ENCODE measurements at places on chromosomes 6 and 20.
A peak's percentile ranks its signal among the peaks of the same experiment; 100 is the strongest.

DNA sequence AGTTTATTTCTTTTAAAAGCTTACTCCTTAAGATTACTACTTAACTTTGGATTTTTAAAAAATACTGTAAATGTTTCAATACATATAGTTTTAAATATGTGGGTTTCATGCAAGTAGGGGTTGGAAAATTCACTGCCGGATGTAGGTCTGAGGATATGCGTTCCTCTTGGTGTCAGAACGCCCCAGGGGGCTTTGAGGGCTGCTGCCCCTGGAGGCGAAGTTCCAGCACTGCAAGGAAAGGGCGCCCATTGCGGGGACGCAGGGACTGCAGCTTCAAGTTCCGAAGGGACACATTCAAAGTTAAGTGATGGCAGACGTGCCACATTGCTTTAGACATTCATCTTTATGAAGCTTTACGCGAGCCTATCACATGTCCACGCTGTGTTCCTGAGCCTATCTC, 152.9 kb downstream of the SOD2 start:
- no peak for DNase-seq

GRCh38 chr6:71205336-71205956, 83.2 kb upstream of the OGFRL1 start:
- peak; percentile 51 for DNase-seq

DNA sequence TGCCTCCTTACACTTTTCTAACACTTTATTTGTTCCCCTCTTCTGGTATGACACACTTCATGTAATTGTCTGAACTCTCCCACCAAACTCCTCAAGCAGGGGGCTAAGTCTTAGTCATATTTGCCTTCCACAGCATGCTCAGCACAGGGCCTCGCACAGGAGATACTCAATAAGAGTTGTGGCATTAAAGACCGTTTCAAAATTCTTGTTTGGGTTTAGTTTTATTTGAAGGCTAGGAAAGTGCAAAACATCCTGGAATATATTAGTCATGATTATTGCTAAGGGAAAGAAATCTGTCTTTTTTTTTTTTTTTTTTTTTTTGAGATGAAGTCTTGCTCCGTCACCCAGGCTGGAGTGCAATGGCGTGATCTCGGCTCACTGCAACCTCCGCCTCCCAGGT, 137.6 kb upstream of the ECI2 start:
- DNase-seq = no peak

DNA sequence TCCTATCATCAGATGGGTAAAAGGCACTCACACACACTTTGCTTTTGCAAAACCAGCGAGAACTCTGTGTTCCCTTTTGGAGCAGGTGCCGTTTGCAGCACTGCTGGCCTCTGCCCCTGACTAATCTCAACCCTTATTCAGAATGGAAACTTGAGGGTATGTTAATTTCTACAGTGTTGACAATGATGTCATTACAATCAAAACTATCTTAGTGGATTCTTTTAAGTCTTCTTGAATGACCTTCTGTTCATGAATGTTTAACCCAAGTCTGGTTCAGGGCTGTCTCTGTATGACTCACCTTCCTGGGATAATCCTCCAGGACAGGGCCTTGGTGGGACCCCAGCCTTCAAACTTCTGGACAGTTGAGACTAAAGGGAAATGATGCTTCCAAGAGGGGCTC, 197.9 kb downstream of the CDH4 start:
- peak; percentile 27 for DNase-seq

DNA sequence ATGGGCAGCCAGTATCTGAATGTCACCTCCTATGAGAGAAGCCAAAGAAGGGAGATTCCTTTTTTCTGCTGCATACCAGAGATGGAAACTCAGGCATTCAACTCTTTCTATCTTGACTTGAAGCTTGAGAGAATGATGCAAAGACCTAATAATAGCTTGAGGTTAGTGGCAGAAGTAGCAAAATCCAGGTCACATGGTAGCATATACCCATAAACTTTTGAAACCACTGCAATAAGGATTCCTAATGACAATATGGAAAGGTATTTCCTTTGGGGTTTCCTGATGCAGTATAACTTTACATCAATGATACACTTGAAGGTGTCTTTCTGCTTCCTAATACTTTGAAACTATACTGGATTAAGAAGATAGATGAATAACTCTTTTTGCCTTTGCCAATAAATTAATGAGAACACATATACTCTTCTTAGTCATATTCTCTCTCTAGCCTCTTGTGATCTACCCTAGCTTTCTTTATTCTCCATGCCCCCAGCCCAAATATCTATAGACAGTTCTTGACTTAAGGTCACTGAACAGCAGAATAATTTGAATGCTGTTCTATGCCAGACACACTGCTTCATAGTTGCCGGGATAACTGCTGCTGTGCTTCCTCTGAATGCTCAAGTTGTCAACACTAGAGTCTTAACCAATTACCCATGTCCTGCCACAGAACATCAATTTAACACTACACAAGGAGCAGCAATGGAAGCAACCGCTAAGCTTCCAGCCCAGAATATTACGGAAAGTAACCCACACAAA, 155.5 kb upstream of the SIM1 start:
- peak; percentile 94 for DNase-seq

DNA sequence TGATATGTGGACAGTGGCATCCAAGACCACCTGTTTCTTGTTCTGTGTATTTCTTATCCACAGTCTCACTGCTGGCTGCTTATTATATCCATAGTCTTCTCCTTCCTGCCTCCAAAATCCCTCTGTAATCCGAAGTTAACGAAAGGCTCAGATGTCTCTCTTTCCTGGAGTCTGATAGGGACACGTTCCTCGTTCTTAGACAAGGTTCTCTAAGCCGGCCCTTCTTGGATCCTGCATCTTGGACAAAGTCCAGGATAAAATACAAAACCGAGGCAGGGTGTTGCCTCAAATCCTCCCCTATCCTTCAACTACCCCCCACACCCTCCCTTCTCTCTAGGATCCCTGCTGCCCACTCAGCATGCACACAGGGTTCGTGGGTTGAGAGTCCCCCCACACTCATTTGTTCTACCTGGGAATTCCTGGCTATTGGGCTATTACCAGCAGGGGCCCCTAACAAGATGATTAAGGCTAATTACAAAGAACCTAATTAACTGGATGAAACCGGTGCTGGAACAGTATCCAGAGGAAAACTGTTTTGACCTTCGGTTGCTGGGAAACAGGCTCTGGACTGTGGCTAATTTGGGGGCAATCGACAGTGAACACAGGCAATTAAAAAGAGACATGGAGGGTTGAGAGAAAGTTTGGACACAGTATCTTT, 32.7 kb upstream of the MRPS10 start:
- no peak for DNase-seq

GRCh38 chr20:63499338-63499969, 571 bp upstream of the EEF1A2 start:
- DNase-seq = no peak

DNA sequence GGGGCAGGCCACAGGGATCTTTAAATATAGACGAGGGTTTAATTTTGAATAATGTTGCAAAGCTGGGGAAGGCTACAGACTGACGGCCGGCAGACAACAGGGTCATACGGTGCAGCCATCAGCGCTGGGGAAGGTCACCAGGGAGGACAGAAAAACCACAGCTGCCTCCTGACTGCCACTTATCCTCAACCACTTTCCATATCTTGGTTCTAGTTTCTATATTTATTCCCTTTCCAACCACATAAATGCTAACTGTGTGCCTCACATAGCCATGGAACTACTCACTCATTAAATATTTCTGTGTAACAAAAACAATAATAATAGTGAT, 85.7 kb upstream of the AGPAT4 start:
- no peak for DNase-seq

DNA sequence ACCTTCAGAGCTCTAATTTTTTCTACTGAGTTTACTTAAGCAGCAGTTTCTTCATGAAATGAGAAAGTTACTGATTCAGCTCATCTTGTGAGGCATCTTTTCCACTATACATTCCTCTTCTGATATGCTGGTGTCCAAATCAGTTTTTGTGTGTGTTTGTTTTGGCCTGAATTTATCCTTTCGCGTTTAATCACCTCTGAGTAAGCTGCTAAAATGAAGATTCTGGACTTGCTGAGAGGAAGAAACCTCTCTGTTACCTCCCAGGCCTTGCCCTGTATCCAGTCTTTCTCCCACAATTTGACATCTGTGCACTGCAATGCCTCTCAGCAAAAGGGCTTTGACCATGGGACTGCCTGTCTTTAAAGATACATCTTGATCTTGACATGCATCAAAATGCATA, 536.2 kb upstream of the NRSN1 start:
- no peak for DNase-seq

GRCh38 chr6:21061892-21062291, 527.6 kb downstream of the CDKAL1 start:
- DNase-seq = no peak

GRCh38 chr6:150967381-150967780, 101.9 kb downstream of the MTHFD1L start:
- DNase-seq = no peak

- DNase-seq = no peak
These were observed 52.8 kb upstream of the SRSF6 start for GRCh38 chr20:43404878-43405277.

GRCh38 chr6:119297049-119297448, 52.5 kb downstream of the MAN1A1 start:
- no peak for DNase-seq

DNA sequence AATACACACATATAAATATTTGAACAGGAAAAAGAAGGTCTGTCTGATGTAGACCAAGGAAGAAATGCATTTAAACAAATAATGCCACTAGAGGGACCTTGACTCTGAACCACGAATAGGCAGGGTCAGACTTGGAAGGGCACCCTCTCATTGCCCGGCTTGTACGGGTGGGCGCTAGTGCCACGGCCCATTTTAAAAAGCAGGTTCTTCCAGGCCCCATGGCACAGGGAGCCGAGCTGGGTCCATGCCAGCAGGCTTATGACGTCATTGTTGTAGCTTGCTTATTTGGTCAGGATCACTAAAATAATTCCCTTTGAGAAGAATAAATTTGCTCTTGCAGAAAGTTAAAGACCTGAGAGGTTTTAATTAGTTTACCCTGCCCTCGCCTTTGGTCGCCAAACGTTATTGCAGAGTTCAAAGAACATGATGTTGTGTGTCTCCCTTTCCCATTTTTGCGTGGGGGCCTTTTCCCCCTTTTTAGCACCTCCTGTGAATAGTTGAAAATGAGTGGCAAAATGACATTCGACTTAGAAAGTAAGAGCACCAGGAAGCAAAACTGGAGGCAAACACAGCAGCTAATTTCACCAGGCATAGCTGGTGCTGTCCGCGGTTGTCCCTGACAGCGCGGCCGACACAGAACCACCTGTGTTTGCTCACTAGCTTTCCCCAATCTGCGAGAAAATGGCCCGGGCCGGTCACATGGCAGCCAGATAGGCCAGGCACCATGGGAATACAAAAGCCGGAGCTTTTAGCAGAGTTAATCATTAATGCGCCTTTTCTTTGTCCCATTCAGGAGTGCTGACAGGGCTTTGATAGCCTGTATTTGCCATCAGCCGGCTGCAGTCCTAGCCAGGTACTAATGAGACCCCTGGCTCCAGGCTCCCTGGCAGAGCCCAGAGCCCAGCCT, 93.8 kb downstream of the FOXA2 start:
- DNase-seq = no peak

DNA sequence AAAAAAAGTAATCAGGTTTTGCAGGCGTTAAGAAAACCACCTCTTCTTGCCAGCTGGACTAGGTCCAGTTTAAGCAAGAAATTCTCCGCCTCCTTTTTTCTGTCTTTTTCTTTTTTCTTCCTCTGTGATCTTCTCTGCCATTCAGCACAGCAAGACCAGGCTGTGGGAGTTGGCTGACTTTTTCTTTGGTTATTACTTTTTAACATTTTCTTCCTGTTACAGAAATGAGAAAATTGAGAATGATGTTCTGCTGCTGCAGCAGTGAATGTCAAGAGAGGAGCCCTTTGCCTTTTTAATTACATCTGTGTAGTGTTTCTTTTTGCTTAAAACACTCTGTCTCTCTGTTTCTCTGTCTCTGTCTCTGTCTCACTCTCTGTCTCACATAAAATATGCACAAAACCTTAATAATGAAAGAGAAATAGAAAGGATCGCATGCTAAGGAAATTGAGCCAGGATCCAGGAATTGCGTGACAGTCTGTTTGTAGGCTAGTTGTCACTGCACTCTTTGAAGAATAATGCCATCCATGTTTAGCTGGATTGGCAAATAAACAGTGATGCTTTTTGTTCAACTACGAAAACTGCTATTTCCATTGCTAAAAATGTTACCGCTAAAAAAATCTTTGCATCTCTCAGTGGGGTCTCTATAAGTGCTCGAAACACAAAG, 103.2 kb upstream of the SUPT3H start:
- DNase-seq = no peak

- no peak for DNase-seq
These were observed 61.2 kb downstream of the RPP40 start for GRCh38 chr6:4942673-4943009.

DNA sequence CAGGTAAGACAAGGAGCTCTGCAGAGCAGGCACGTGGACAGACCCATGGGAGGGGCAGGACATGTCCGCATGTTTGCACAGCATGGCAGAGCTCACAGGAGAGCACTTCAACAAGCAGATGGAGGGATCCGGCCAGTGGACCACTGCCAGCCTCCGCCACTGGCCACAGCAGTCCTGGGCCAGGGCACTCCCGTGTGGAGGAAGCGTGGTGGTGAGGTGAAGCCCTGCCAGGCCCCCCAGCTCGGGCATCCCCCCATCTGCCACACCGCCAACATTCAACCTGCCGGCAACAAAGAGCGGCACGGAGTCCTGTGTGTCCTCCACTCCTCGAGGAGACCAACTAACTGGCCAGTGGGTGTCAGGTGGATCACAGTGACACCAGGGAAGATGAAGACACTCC, 104.3 kb upstream of the AGPAT4 start:
- no peak for DNase-seq

GRCh38 chr6:22306741-22307466, 10.1 kb upstream of the PRL start:
- DNase-seq = no peak

DNA sequence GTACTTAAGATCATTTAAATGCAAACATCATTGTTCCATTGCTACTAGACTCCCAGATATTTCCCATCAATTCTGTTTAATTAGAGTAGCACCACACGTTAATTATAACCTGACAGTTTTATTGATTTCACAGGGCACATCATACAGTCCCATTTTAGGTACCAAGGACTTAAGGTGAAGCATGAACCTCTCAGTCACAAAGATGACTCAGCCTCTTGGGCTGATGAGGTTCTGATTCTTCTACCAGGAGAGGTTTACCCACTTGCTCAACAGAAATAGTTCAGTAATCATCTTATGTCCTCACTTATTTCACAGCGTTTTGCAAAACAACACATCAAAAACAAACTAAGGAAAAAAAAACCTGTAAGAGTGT, 98.5 kb downstream of the HIVEP2 start:
- DNase-seq = peak; percentile 61

DNA sequence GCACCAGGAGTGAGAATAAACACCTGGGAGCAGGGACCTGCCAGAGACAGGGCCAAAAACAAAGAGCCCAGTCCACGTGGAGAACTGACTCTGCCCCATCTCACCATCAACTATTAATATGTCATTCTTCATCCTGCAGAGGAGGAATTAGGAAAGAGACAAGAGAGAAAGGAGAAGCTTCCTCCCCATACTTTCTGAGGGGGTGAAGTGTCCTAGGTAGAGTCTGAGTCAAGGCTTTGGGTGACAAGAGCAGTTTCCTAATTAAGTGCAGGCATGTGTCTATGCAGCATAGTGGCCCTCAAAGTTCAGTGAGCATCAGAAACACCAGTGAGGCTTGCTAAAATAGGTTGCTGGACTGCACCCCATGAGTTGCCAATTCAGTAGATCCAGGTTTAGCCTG, 40.7 kb upstream of the BMP2 start:
- no peak for DNase-seq

- DNase-seq = no peak
These were observed 871.0 kb upstream of the CITED2 start for GRCh38 chr6:140245296-140246040.

All from IMR-90 (cell line).